ENCODE measurements at places on chromosomes 11 and 22. TPM values are rescaled to one million over a fixed set of nuclear protein-coding genes. Genes with fewer than 3 reads are reported as not detected.

GRCh38 chr11:127345819-127346459, 345.4 kb upstream of the KIRREL3 start:
- no peak overlapping the region for H3K27ac ChIP-seq
- no peak overlapping the region for H3K4me3 ChIP-seq
- H3K4me1 ChIP-seq, result no peaks in the 10 kb centered on the region
- no peaks in the 10 kb centered on the region for H3K36me3 ChIP-seq
- DNase-seq, result peak; percentile 12
- H3K27me3 ChIP-seq, result no peaks in the 10 kb centered on the region

DNA sequence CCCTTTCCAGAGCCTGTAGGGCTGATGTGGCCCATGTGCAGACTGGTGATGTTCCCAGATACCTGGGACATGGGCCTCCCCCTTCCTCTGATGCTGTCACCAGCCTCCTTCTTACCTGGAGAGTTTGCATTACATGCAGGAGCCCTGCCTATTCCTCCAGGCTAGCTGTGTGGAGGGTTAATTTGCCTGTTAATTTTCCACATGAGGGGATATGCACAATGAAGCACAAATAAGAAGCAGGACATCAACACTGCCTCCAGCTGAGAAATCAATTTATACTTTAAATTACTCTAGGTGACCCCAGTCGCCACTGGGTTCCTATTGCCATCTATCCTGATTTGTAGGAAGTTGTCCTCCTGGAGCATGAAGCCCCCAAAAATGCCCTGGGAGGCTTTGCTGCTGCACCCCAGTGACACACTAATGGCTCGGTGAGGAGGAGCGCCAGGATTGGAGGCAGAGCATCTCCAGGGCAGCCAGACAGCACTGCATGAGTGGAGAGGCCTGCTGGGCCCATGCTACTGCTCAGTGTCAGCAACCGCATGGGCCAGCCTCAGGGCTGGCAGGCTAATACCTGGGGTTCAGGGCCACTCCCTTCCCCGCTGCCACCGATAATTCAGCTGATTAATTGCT, 101.6 kb upstream of the USP47 start:
- no peak overlapping the region for H3K4me3 ChIP-seq
- no peak for DNase-seq
- no peak overlapping the region for H3K27ac ChIP-seq
- no peaks in the 10 kb centered on the region for H3K4me1 ChIP-seq
- H3K27me3 ChIP-seq, result peaks cover under 1% of the 10 kb centered on the region

DNA sequence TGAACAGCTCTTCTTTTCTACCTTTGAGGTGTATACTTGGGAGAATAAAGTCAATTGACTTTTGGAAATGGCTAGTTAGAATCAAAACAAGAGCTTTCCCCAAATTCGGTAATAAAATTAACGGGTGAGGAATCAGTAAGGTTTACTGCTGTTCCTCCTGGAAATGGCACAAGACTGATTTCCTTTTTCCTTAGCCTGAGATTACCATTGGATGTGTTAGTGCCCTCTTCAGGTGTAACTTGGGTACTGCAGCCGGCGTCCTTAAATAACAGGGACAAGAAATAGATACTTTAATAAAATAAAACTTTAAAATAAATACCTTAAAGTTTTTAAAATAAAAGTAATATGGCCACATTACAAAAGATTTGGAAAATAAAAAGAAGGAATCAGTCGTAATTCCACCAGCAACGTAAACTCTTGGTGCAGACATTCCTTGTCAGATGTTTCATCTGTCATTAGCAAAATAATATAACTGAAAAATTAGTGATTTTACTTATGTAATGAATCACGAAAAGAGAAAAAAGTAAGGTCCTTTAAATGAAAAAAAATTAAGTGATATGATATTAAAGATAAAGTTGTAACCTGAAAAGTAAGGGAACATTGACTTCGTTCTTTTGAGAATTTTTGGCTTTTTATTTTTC, 29.7 kb downstream of the ZFTA start:
- H3K27me3 ChIP-seq, result no peaks in the 10 kb centered on the region
- DNase-seq, result peak; percentile 69
- H3K36me3 ChIP-seq, result no peaks in the 10 kb centered on the region
- H3K27ac ChIP-seq, result no peak overlapping the region
- peaks cover 2% of the 10 kb centered on the region for H3K4me1 ChIP-seq
- H3K4me3 ChIP-seq, result no peak overlapping the region

- no peak overlapping the region for H3K27ac ChIP-seq
- peaks cover 6% of the 10 kb centered on the region for H3K4me1 ChIP-seq
- H3K27me3 ChIP-seq, result peaks cover 20% of the 10 kb centered on the region
- DNase-seq, result no peak
- H3K36me3 ChIP-seq, result no peaks in the 10 kb centered on the region
Observed at GRCh38 chr11:73201888-73202780, 15.9 kb upstream of the P2RY2 start.

DNA sequence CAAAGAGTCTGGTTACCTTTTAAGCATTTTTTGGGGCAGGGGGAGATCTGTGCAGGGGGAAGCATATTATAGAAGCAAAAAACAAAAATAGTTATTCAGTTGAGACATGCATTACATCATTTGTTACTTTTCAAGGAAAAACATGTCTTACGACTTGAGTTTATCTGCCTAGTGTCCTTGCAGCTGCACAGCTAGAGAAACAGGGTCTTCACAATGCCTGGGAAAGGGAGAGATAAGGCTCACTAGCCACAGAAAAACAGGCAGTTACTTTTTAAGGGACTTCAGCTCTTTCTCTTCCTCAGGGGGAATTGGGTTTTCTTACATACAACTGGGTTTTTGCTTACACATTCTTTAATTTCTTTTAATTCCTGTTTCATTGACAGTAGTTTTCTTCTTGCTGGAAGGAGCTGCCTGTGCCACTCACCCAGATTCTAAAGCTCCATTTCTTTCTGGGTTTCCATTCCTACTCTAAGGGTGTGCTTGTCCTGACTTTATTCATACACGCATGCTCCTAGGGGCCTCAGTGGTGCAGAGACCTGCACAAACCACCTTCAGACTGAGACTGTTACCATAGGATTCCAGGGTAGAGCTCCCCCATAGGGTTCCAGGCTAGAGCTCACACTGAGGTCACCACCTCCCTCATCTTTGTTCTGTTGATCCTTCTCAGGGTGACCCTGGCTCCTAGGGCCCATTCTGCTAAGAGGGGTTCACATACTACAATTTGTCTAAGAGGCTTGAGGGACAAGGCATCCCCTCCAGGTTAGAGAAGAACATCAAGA, 14.7 kb upstream of the UBQLNL start:
- no peak overlapping the region for H3K27ac ChIP-seq
- H3K4me3 ChIP-seq, result no peak overlapping the region
- H3K27me3 ChIP-seq, result no peaks in the 10 kb centered on the region
- H3K4me1 ChIP-seq, result no peaks in the 10 kb centered on the region
- DNase-seq, result no peak

DNA sequence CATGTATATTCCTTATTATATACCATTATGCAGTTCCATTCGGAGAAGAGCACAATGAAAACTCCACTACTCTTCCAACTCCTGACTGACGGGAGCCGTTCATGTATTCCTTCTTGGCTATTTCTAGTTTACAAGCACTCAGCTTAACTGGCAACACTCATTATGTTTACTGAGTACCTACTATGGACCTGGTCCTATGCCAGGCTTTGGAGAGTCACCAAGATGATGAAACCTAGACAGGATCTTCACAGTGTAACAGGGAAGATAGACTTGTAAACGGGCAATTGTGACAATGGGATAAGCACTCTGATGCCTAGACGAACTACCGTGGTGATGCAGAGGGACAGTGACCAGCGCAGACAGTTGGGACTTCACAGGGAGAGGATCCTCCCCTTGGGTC, 22.3 kb upstream of the ST3GAL4 start:
- H3K4me3 ChIP-seq, result no peak overlapping the region
- no peak for DNase-seq
- peaks cover 15% of the 10 kb centered on the region for H3K4me1 ChIP-seq
- H3K27ac ChIP-seq, result no peak overlapping the region
- no peaks in the 10 kb centered on the region for H3K27me3 ChIP-seq
- peaks cover 13% of the 10 kb centered on the region for H3K36me3 ChIP-seq

- no peak for DNase-seq
- no peaks in the 10 kb centered on the region for H3K4me1 ChIP-seq
- no peak overlapping the region for H3K4me3 ChIP-seq
- no peaks in the 10 kb centered on the region for H3K27me3 ChIP-seq
- H3K27ac ChIP-seq, result no peak overlapping the region
Observed at GRCh38 chr11:127193950-127194349, 193.4 kb upstream of the KIRREL3 start.

The TRIM48 gene
- total RNA-seq, result not detected

The HINFP gene
- total RNA-seq, result 48.0 TPM

Measured in activated CD4-positive, alpha-beta T cell treated with anti-CD3 and anti-CD28 coated beads, Interleukin-2, amount 10 ng/mL, durations not matched to agents 7 days and 5 days (primary cell).